GF-D8 (cell line): ENCODE measurements at places on chromosomes 2 and 18.

DNA sequence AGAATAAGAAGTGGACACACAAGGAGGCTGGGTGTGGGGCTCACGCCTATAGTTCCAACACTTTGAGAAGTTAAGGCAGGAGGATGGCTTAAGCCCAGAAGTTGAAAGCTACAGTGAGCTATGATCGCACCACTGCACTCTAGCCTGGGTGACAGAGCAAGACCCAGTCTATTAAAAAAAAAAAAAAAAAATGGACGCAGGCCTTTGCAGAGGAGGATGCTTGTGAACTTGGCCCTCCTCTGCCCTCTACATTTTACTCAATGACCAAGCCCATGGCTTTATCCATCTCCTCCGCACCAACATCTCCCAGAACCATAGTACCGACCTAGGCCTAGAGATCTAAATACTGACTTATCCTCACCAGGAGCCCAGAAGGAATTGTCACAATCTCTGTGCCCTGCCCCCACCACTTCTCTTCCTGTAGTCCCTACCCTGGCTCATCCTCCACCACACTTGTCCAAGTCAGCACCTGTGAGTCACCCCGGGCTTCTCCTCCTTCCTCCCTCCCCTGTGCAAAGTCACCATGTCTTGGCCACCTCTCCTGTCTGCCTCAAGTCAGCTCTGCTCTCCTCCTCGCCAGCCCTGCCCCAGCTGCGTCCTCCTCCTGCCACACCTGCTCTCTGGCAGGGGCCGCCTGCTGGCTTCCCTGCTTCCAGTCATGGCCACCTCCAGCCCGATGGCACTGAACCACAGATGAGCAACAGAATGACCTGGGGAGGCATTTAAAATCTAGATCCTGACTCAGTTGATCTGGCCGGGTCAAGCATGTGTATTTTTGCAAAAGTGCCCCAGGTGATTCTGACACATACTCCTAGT is 35.8 kb upstream of the ASPRV1 start:
- no peak for DNase-seq

DNA sequence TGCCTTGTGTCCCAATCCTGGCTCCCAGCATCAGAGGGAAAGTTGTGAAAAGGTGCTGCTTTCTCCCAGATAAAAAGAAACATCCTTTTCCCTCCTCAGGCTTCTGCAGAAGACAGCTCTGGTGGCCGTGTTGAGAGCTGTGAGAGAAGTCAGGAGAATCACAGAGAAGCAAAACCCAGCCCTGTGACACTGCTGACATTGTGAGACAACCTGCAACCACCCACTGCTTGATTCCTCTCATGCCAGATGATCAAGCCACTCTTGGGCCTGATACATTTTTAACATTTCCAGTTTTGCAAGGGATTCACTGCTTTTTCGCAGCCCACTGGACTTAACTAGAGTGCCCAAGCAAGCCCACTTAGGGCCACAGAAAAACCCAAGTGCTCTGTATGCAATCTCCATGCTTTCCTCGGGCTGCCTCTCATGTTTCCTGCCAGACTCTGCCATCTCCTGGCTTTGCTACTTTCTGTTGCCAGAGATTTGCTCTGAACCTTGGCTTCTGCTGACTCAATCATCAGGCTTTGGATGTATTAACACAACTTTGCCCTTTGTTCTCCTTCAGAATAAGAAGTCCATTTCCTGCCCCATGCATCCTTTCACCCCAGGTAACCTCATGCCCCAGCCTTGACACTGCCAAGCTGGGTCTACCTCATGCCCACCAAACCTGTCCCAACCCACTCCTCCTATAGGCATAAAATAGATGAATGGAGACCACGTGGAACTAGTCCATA is 24.9 kb upstream of the TTR start:
- no peak for DNase-seq

DNA sequence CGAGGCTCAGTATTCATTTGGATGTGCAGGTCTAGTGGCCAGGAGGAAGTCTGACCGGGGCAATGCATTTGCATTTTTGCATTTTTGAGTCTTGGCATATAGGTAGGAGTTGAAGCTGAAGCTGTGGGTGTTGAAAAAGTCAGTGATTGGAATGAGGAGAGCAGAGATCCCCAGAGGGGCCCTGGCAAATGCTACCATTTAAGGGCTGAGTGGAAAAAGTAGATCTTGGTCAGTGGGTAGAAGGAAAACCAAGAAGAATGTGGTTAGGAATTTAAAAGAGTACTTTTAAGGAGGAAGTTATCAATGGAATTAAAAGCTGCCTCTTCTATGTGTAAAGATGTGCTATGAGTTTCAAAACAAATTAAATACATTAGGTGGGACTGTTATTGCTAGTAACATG is 143.0 kb downstream of the ZEB2 start:
- DNase-seq: no peak

DNA sequence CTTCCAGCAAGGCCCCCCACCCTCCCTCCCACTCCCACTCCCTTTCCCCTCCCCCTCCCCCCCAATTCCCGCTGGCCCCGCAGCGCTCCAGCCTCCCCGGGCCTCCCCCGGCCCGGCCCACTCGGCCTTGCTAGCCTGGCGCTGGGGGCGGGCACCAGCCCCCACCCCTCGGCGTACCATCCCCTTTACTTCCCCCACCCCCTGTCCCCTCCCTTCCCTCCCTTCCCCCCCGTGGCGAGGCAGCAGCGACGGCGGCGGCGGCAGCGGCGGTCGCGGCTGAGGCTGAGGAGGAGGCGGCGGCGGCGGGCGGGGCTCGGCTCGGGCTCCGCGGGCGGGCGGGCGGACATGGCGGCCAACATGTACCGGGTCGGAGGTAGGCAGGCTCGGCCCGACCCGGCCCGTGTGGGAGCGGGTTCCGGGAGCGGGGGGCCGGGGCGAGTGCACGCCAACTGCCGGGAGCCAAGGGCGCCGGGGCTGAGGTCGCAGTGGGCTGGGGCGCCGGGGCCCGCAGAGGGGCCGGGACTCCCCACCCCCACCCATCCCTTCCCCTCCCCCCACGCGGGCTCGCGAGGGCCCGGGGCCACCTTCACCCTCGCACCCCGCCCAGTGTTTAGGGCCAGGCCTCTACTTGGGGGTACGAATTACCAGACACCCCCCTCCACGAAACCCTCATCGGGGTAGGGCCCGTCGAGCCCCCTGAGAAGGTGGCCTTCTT is at the start of gene MTA3:
Gene MTA3, plus strand, starts transcription at position 232 of the 715 bp plus-strand sequence. Its CDS starts 114 bp downstream, at position 346.
- no peak for DNase-seq

DNA sequence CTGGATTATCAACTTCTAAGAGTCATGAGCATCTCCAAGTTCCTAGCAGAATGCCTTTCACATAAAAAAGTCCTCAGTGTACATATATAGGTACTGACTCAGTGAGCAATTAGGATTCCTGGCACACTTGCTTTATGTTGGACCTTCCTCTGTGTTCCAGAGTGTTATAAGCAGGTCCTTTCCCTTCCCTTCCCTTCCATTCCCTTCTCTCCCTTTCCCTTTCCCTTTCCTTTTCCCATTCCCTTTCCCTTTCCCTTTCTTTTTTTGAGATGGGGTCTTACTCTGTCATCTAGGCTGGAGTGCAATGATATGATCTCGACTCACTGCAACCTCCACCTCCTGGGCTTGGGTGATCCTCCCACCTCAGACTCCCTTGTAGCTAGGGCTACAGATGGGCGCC is 48.7 kb downstream of the SCN3A start:
- DNase-seq: no peak

DNA sequence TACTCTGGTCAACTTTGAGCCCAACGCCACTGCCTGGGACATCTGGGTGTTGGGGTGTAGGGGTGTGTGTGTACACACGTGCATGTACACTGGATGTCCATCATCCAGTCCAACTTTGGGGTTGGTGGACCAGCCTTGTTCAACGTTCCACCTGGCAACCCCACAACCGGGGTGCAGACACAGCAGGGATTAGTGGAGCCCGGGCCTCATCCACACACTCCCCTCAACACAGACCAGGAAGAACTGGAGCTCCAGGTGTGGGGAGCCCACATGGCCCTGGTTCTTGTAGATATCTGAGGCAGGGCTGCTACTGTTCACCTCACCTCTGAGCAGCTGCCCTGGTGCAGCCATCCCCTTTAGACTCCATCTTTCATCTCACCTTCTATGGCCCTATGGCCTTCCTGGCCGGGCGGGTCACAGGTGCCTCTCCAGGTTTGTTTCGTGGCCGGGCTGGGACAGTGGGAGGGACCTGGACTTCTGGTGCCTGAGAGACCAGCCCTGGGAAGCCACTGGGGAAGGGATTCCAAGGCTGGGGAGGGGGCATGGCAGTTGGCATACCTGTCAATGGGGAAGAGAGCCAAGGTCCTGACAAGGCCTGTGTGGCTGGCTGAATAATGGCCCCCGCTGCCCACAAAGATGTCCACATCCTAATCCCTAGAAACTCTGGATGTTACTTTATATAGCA is 7.5 kb downstream of the NEU2 start:
- DNase-seq: no peak

GRCh38 chr2:218859556-218859987 is at the start of gene WNT6:
TSS of gene WNT6 (plus strand) at chr2:218859805. CDS start at chr2:218860038, 233 bp downstream.
- no peak for DNase-seq

DNA sequence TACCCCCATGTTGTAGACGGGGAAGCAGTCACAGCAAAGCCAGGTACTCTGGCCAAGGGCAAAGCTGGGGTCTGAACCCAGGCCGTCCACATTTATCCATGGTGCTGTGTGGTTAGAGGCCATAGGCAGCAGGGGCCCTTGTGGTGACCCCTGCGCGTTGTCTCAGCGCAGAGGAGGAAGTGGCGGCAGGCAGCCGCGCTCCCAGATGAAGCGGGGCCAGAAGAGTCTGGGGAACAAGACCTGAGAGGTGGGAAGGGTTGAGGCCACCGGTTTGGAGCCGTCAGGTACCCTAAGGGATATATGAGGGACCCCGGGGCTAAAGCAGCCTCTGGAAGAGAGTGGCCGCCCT is 770 bp downstream of the ZNF396 start:
- DNase-seq: no peak

DNA sequence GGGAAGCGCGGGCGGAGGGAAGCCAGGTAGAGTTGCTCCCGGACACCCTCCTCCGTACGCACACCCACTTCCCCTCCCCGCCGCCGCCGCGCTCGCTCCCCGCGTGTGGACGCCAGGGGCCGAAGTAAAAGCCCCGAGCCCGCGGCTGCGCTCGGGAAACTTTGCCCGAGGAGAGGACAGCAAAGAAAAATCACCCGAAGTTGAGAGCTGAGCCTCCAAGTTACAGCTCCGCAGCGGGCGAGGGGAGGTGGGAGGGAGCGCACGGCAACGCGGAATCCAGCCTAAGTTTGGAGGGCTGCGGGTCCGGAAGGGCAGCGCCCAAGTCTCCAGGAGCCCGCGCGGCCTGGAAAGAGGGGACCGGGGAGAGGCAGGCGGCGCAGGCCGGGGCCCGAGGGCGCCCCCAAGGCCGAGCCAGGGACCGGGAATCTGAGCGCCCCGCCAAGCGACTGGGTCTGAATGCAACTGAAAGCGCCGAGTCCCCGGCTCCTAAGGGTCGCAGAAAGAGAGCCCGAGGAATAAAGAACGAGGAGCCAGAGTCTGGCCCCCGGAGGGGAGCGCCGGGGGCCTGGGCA is 706 bp upstream of the BCL11A start:
- no peak for DNase-seq

DNA sequence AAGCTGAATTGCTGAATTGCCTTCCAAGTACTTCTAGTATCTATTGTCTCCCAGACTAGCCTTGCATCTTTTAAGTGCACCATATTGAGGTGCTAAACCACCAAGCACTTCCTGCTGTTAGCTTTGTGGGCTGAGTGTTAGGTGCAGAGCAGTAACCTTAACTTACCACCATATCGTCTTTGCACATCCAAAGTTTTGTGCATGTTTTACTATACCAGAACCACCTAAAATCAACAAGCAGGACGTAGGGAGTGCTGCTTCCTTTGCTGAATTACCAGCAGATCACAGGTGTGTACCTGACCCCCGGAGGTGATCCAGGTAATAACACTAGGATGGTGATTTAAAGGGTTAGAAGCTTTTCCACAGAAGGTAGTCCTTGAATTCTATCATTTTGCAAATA is 359.9 kb upstream of the HNRNPA3 start:
- no peak for DNase-seq

GRCh38 chr18:3508576-3509549 is 58.9 kb downstream of the TGIF1 start:
- DNase-seq: no peak

DNA sequence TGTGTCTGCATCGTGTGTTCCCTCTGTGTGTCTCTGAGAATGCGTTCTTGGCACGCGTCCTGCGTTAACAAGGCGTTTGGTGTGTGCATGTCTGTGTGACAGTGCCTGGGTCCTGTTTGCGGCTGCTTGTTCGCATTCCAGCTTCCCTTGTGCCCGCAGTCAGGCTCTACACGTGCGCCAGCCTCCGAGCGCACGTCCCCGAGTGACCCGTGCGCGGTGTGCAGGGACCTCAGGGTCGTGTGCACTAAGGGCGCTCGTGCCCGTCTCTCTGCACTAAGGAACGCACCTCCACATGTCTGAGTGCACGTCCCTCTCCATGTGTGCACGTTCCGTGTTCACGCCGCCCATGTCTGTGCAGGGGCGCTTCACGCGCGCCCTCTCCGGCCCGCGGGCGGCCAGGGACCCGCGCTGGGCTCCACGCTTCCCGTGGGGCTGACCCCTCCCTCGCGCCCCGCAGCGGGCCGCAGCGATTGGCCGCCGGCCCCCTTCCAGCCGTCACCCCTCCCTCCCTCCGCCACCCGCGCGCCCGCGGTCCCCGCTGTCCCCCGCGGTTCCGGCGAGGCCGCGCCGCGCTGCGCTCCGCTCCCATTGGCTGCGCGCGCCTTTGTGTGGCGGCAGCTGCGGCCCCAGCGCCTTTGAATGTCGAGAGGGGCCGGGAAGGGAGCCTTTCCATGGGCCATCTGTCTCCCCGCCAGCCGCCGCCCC is 229.4 kb downstream of the HAUS1 start:
- no peak for DNase-seq

GRCh38 chr2:233100192-233100998 is 40.3 kb downstream of the INPP5D start:
- no peak for DNase-seq

DNA sequence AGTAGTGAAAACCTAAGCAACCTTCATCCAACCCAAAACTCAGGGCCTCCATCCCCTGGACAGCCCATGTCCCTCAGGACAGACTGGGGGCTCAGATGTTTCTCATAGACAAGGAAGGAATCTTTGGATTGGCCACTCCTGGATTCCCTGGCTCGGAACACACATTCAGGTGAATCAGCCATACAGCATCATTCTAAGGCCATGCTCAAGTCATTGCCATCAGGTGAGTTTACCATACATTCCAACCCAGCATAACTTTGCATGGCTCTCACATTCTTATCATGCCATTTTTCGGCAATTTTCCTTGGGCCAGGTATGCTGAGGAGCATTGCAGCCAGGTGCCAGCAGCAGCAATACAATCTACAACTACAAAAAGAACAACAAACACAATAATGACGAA is 34.6 kb upstream of the SERPINE2 start:
- DNase-seq: no peak
